ENCODE measurements at places on chromosomes 2 and 18.

- DNase-seq: no peak
These were observed 31.1 kb downstream of the NDUFA10 start for GRCh38 chr2:239994086-239994485.

DNA sequence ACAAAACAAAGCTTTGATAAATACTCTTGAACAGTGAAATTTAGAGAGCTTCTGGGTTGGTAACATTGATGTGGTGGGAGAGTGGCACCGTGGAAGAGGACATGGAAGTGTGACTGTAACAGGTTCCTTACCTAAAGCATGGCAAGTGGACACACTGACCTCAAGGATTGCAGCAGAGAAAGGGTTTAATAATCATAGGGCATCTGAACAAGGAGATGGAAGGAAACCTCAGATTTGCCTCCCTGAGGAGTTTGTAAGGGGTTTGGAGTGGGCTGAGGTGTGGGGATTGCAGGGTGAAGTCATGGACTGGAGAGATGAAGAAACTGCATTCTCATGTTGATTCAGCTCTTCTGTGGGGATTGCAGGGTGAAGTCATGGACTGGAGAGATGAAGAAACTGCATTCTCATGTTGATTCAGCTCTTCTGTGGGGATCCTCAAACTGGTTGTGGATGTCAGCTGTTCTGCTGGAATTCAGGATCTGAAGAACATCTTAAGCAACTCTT is 83.8 kb upstream of the TLK1 start:
- peak; percentile 62 for DNase-seq

- DNase-seq: no peak
These were observed 25.8 kb downstream of the TBC1D8 start for GRCh38 chr2:101125374-101125773.

- peak; percentile 13 for DNase-seq
These were observed 96.2 kb upstream of the SNTG2 start for GRCh38 chr2:854460-854859.

GRCh38 chr2:172894689-172895387 is 159.2 kb downstream of the RAPGEF4 start:
- DNase-seq: no peak

DNA sequence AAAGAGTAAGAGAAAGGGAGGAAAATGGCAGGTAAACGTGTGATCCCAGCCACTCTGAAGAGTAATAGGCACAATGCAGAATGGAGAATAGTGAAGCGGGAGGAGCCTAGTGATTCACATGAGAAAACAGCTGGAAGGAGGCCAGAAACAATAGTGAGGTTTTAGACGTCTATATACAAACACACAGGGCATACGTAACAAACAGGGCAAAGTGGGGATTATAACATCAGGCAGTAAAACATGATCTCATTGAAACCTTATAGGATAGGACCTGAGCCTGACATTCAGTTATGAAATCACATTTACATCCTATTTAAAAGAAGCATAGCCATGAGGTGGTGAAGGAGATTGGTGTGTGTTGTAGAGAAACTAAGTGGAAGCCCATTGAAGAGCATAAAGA is 33.0 kb upstream of the GATA6 start:
- DNase-seq: no peak

DNA sequence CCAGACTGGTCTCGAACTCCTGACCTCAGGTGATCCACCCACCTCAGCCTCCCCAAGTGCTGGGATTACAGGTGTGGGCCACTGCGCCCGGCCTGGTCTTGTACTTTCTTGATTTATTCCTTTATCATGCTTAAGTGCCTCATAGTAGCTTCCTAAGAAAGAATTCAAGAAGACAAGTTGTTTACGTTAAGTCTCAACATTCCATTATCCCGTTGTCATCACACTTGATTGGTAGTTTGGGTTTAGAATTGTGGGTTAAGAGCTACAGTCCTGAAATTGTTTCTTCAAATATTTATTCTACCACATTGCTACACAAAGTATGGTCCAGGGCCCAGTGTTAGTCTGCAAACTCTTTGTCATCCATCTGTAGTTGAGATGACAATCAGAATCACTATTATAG is 194.0 kb downstream of the VWC2L start:
- peak; percentile 73 for DNase-seq

- DNase-seq: no peak
These were observed 13.3 kb upstream of the RAB17 start for GRCh38 chr2:237603718-237604362.

GRCh38 chr2:32627441-32627813 is 423 bp upstream of the TTC27 start:
- peak; percentile 64 for DNase-seq

- no peak for DNase-seq
These were observed 1.4 kb downstream of the DPYSL5 start for GRCh38 chr2:26849056-26849999.

GRCh38 chr2:47388888-47389287 is 14.1 kb upstream of the MSH2 start:
- DNase-seq: no peak

DNA sequence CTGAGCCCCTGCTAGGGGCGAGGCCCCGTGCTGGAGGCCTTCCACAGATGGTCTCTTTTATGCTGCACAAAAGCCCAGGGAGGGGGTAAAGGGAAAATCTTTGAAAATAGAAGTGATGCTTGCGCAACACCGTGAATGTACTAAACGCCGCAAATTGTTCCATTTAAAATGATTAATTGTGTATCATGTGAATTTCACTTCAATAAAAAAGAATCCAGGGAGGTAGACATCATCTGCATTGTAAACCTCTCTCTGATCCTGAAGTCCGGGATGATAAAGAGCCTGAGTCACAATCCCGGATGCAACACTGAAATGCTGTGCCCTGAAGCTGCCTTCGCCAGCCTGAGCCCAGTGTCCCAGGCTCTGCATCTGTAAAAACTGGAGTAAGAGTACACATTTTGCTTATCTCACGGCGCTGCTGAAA is 107.7 kb upstream of the PPP1CB start:
- DNase-seq: peak; percentile 59

GRCh38 chr2:170206805-170207407 is 29.0 kb downstream of the MYO3B start:
- DNase-seq: no peak

- no peak for DNase-seq
These were observed 134.3 kb upstream of the AQP4 start for GRCh38 chr18:26999797-27000196.

GRCh38 chr2:214079032-214079431 is 331.8 kb upstream of the VWC2L start:
- DNase-seq: no peak

- no peak for DNase-seq
These were observed 485.2 kb upstream of the REG3G start for GRCh38 chr2:78540255-78540654.

DNA sequence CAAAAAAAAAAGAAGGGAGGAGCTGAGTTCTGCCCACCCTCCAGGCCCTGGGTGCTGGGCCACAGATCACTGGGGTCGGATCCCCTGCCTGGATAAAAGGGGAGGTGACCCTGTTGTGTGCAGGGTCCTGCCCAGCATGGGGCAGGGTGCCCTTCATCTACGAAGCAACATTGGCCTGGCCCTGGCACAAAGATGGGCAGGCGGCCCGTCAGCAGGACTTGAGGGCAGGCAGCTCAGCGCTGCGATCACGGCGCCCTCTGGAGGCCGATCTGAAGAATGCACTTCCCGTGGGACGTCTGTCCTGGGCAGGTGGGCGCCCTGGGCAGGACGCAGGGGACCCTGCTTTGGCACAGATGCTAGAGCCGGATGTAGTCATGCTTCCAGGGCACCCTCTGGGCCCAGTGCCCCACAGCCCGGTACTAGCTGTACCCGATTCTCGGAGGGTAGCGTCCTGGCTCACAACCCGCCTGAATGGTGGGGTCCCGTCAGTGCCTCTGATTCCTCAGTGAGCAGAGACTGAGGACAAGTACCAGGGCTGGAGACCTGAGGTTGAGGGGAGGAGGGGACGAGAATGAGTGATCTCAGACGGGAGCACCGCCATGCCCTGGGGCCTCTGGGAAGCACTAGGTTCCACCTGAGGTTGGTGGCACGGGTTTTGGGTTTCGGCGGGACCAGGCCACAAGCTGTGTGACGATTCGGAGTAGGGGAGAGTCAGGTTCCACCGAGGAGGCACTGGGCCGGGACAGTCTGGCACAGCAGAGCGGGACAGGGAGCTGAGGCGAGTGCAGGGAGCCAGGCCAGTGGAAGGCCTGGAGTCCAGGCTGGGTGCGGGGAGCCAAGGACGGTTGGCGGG is 18.0 kb downstream of the ARID5A start:
- DNase-seq: peak; percentile 54

DNA sequence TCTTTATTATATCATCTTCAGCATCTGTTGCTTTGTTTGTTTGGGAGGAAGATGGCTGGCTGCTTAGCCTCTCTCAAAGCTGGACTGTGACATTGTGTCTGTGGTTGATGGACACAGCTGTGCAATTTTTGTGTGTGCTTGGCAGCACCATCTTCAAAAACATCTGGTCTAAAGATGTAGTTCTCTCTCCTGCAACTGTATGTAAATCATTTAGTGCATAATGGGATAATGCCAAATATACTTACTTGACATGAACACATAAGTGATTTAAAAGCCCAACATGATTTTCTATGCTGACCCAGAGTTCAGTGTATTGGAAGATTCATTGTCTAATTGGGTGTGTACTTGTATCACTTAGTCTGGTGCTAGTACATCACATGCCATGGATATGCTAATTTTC is 112.2 kb downstream of the MAP4K4 start:
- DNase-seq: no peak

Data from fibroblast of skin of scalp (primary cell).